ENCODE measurements at places on chromosomes 1 and 21. TPM values are rescaled to one million over a fixed set of nuclear protein-coding genes. Genes with fewer than 3 reads are reported as not detected.

Gene UBE2U
- not detected for total RNA-seq

Gene WDTC1
- 17.8 TPM for total RNA-seq

GRCh38 chr1:245383396-245384330 lies 228.9 kb downstream of the KIF26B start:
- no peak for DNase-seq

DNA sequence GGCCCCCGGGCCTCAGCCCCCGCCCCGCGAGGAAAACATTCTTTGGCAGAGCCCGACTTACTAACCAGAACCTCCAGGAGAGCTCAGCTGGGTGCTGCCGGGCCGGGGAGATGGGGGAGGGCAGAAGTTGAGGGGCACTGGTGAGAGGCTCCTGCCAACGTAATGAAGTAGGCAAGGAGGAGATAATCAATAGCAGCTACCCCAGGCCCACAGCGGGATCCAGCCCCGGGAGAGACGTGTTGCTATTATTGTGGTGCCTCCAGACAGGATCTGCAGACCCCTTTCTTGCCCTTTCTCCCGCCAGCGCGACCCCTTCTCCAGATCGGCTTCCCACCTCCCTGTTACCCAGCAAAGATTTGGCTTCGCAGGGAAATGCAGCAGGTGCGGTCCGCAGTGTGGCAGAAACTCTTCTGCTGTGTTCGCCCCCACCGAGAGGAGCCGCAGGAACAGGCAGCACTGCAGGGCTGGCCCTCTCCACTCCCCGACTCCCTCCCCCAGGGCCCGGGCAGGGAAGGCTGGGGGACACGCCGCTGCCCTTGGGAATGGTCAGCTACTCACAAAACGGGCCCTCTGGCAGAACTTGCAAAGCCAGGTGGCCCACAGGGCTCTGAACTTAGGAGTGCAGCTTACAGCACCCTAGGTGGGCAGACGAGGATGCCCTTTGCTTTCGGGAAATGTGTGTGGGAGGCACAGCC lies 1.5 kb upstream of the KCNA2 start:
- no peak for DNase-seq
